ENCODE measurements at places on chromosomes 12 and 14.
A peak's percentile ranks its signal among the peaks of the same experiment; 100 is the strongest.

DNA sequence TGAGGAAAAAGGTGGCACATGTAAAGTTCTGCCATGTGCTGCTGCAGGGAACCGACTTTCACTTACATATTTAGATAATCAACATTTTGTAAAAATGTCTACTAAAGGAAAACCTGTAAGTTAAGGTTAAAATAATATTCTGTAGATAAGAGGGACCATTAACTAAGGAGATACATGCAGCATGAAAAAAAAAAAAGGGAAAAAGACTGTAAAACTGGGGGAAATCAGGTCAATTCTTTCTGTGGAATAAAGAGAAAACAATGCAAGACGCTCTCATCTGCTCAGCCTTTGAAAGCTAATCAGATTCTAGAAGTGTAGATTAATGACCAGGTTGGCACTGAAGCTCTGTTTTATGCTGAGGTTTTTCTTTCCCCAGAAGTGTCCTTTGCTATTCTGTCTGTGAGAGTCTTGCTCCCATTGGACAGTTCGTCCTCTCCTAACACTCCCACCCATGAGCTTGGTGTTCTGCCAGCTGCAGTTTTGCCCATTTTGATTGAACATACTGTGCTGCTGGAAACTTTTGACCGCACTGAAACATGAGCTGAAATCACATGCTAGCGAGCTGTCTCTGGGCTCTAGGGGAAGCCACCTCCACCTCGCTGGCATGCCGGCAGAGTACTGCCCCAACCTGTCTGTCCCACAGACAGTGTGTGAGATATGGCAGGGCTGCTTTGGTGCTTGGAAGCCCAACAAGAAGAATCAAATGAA, 39.7 kb downstream of the PPTC7 start:
- DNase-seq = peak; percentile 67

- no peak for DNase-seq
Observed at GRCh38 chr14:64580467-64580866, 30.7 kb downstream of the PPP1R36 start.

DNA sequence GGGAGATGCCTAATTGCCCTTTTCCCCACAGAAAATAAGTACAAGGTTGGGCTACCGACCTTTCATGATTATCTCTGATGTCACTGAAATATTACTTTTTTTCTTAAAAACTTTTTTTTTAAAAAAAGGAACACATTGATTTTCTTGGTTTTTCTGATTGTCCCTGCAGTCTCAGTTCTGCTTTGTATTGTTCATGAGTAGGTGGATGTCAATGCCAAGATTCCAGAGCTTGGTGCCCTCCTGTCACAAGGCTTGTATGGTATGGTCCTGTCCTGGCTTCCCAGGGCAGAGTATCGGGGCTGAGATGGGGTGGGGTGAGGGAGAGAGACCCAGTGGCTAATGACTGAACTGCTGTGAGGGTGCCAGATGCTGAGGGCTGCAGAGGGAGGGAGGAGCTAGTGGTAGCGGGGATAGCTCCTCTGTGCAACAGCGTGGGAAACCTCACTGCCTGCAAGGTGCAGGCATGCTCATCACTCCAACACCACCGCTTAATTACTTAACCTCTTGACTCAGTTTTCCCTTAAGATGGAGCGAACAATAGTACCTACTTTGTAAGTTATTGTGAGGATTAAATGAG, 4.4 kb upstream of the CTDSP2 start:
- no peak for DNase-seq

DNA sequence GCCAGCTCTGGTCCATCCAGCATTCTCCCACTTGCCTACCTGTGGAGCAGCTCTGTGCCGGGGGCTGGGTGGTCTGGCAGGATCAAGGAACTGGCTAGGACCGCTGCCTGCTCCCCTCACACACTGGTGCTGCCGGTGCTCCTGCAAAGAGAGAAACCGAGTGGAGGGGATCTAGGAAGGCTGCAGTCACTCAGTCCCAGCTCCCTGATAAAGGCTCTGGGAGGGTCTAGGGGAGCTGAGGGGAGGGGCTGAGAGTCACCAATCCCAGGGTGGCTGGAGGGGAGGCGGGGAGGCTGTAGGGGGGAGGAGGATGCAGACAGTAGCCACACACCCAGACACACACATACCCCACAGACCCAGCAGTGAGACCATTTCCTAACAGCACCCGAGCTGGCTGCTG, at the start of gene TAC3:
TAC3 (minus strand) TSS at position 182 of the 400 bp plus-strand sequence. CDS start 732 bp downstream, outside the sequence.
- no peak for DNase-seq

GRCh38 chr12:103757248-103757647, 83.8 kb downstream of the NT5DC3 start:
- no peak for DNase-seq

DNA sequence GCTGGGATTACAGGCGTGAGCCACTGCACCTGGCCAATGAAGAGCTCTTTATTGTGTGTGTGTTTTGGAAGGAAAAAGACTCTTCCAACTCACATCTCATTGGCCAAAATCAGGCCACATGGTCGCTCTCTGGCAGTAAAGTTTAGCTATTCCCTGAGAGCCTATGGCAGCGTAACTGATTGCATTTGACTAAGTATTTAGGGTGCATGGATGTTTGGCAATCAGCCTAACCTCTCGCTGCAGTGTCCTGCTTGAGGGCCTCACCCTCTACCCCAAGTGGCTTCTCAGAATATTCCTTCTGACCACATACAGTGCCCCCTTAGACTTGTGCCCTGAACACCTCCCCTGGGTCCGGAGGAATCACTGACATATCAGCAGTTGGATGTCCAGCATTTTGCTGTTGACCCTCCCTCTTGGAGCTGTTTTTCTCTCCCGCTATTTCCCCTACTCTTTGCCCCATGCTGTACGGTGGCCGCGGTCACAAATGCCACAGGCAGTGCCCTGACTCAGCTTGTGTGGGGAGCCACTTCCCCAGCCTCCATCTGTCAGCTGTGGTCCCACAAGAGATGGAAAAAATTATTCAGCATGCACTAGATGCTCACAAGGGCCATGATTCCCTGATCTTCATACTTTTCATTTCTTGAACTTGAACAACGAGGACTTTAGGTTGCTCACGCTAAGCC, 9.5 kb downstream of the PHETA1 start:
- no peak for DNase-seq

- DNase-seq = no peak
Observed at GRCh38 chr12:123441523-123442164, 5.2 kb upstream of the RILPL2 start.

Data from NCI-H2029 (cell line).